Left ventricle myocardium inferior (tissue), 1 donor: ENCODE measurements at places on chromosomes 1 and 21. TPM values are rescaled to one million over a fixed set of nuclear protein-coding genes. Genes with fewer than 3 reads are reported as not detected.

- DNase-seq = no peak
Measured at GRCh38 chr1:119139857-119140176, 636 bp downstream of the WARS2 start.

DNA sequence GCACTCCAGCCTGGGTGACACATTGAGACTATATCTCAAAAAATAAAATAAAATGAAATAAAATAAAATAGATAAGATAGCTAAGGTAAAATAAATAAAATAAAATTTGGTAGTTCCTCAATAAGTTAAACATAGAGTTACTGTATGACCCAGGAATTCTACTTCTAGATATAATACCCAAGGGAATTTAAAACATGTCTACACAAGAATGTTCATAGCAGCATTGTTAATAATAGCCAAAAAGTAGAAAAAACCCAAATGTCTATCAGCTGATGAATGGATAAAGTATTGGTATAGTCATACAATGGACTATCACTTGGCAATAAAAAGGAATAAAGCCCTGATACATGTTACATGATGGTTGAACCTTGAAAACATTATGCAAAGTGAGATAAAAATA, 47.8 kb downstream of the CEP350 start:
- no peak for DNase-seq

- no peak for DNase-seq
Measured at GRCh38 chr1:183148599-183148998, 37.5 kb upstream of the LAMC2 start.

GRCh38 chr1:21239221-21239620, 51.0 kb downstream of the ECE1 start:
- no peak for DNase-seq

DNA sequence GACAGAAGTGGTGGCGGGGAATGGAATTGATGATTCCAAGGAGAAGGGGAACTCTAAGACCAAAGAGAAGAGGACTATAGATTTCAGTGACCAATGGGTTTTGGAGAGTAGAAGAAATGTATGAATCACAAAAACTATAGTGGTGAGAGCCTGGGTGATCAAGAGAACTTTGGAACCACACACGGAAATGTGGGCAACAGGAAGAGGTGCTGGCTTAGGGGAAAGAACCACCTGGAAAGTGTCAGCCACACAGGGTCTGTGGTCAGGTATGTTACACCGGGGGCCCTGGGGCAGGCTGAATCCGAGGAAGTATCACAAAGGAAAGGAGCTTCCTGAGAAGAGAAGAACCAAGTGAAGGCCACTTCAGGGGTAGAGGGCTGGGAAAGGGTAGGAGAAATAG, 11.5 kb upstream of the CHIA start:
- no peak for DNase-seq

GRCh38 chr1:207172321-207172720, 68.3 kb downstream of the C4BPA start:
- DNase-seq = no peak

- DNase-seq = no peak
Measured at GRCh38 chr1:44288883-44289282, 66.2 kb downstream of the ERI3 start.

DNA sequence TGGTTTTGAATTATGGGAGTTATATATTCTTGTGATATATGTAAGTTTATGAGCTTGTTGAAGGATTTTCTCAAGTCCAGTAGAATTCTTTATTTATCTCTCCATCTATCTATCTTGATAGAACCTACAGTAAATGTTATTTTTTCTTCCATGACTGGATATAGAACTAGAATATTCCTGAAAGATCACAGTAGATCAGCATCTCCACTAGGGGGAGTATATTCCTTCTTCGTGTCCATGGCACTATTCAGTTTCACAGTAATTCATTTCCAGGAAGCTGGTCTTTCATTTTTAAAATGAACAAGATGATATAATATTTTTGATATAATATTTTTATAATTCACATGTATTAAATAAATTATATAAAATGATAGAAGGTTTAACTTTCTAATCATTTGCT, 18.8 kb downstream of the TMPRSS15 start:
- no peak for DNase-seq

GRCh38 chr1:32014199-32014947, 705 bp downstream of the KHDRBS1 start:
- DNase-seq = peak; percentile 40

GRCh38 chr1:234697015-234697414, 87.0 kb upstream of the IRF2BP2 start:
- DNase-seq = no peak

GRCh38 chr1:28537457-28538199, 15.3 kb upstream of the TRNAU1AP start:
- DNase-seq = no peak

DNA sequence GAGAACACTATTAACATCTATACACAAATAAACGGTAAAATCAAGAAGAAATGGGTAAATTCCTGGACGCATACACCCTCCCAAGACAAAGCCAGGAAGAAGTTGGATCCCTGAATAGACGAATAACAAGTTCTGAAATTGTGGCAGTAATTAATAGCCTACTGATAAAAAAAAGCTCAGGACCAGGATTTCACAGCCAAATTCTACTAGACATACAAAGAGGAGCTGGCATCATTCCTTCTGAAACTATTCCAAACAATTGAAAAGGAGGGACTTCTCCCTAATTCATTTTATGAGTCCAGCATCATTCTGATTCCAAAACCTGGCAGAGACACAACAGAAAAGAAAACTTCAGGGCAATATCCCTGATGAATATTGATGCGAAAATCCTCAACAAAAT, 70.7 kb upstream of the FMO3 start:
- DNase-seq = no peak

- no peak for DNase-seq
Measured at GRCh38 chr1:215744419-215744818, 177.3 kb downstream of the KCTD3 start.

DNA sequence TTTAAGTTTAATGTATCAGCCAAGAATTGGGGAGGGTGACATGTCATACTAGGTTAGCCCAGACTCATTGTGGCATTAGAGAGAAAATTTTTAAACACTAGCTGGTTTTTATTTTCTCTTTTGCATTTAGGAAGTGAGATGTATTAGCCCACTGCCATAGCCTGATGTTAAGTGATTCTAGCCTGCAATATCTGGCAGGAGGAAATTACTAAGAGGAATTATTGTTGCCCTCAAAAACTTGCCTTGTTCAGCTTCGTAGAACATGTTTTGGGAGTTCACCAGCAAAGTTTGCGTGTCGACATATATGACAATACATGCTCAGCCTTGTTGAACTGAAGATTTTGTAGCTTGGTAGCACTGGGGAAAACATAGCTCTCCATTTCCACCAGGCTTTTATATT, 12.5 kb downstream of the ADAM30 start:
- DNase-seq = no peak

- DNase-seq = no peak
Measured at GRCh38 chr1:29762635-29763034, 526.3 kb downstream of the PTPRU start.

DNA sequence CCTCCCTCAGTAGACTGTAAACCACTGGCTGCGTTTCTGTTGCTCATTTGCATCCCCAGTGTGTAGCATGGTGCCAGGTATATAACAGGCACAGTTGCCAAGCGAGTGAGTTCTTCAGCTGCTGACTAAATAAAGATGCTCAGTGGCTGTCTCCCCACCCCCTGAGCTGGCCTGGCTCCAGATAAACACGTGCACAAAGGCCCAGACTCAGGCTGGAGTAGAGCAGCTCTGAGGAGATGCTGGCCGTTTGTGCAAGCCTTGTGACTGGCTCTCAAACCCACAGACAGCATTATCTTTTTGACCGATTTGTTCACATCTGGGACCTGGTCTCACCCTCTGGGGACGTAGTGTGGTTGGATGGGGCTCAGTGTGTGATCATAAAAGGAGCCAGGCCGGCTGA, 7.1 kb downstream of the CHRNB2 start:
- no peak for DNase-seq

DNA sequence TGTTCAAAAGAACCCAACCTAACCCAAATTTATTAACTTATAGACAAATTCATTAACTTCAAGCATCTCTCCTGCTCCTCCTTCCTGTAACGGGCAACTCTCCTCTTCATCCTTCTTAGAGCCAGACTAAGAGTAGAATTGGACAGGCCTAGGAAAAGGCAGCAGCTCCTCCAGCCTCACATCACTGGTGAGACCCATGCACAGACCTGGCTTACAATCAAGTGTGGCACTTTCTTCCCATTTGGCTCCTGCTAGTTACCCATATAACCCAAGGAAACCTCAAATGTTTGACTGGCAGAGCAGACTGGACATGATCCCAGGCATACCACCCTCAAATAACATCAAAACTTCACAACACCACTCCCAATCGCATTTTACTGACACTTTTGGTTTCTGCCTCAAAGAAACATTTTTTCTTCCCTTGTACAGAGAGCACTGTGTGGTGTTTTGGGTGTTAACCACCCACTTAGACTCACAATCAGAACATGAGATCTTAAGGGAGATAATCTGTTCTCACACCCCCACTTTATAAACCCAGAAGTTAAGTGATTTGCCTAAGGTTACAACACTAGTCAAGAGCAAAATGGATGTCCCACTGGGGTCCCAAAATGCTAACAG, 101.4 kb downstream of the SIPA1L2 start:
- no peak for DNase-seq

- no peak for DNase-seq
Measured at GRCh38 chr1:170662561-170663403, 1.1 kb upstream of the PRRX1 start.

FOXO6 gene
- total RNA-seq = 2.1 TPM

KRTAP11-1 gene
- total RNA-seq = not detected

DAB1 gene
- 0.77 TPM for total RNA-seq

CACHD1 gene
- total RNA-seq = 2.7 TPM

ACTL8 gene
- total RNA-seq = not detected

SLFNL1 gene
- total RNA-seq = 0.16 TPM

ZNF648 gene
- not detected for total RNA-seq

TMPRSS3 gene
- not detected for total RNA-seq

ADORA3 gene
- total RNA-seq = 3.1 TPM

WNT4 gene
- not detected for total RNA-seq

C1orf21 gene
- total RNA-seq = 79.9 TPM
